Daoy (cell line): ENCODE measurements at places on chromosomes 5 and 9.

- DNase-seq = no peak
Observed at GRCh38 chr5:154521756-154522155, 43.7 kb upstream of the HAND1 start.

- DNase-seq = no peak
Observed at GRCh38 chr9:121210536-121210935, 8.9 kb upstream of the RAB14 start.

DNA sequence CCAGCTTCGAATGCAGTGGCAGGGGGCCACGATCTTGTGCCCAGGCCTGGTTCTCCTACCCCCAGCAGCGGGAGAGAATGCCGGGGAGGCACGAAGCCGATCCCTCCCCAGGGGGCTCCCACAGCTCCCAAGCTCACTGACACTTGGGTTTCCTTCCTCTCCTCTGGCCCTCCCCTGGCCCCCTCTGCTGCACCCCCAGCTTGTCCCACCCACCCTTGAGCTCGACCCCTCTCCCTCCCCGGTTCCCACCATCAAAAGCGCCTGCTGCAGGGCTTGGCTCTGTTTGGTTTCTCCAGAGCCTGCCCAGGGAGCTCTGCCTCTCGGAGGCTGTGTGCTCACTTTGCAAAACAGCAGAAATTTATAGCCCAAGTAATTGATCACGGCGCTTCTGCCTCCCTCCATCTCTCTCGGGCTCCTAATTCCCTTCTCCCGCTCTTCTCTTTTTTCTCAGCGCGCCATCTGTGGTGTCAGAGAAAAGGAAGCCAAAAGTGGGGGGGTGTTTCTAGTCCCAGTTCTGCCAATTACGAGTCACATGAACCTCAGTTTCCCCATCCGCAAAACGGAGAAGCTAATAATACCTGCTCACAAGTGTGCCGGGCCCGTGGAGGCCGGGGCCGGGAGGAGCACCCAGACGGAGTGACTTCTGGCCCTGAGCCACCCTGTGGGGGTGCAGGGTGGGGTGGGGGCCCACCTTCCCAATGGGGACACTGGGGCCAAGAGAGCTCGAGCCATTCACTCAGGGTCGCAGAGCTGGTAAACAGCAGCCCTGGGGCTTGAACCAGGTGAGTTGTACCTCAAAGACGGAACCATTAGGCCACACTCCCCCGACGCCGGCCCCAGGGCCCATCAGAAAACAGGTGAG lies 141.2 kb upstream of the IER5L start:
- no peak for DNase-seq

DNA sequence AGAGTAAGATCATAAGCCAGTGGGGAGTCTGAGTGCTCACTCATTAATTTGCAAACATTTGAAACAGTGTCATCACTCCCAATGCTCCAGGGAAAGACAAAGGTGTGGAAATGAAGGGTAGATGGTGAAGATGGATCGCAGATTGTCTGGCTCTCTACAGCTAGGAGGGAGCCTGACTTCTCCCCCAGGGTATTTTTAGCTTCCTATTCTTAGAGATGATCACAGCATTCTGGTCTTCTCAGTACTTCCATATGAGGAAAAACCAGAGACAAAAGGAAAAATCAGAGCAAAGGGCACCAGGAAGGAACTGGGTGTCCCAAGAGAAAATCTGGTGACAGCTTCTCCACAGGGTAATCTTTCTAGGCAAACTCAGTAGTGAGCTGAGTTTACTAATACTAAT lies 401.9 kb upstream of the GRIA1 start:
- DNase-seq = no peak

DNA sequence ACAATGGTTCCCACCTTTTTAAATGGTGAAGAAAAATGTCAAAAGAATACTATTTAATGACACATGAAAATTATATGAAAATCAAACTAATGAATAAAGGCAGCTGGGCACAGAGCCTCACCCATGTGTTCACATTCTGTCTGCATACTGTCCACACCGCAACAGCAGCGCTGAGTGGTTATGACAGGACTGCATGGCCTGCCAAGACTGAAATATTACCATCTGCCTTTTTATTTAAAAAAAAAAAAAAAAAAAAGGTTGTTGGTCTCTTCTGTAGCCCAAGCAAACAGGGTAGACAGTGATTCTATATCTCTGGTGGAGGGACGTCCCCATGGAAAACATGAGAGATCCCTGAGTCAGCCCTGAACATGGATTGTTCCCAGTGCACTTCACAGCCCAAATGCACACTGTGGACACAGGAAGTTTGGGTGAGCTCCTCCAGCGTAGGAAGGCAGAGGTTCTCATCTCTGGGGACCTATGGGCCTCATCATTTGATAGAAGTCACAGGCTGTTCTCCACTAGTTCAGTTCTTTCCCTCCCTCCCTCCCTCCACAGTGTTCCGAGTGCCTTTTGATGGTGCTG lies 44.9 kb upstream of the SHC3 start:
- DNase-seq = no peak

DNA sequence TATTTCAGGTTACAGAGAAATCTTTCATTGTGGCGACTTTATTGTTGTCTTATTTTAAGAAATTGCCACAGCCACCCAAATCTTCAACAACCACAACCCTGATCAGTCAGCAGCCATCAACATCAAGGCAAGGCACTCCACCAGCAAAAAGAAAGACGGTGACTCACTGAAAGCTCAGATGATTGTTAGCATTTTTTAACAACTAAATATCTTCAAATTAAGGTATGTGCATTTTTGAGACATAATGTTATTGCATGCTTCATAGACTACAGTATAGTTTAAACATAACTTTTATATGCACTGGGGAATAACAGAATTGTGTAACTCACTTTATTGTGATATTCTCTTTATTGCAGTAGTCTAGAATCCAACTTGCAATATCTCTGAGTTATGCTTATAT lies 263.4 kb downstream of the TMEM232 start:
- DNase-seq = no peak

DNA sequence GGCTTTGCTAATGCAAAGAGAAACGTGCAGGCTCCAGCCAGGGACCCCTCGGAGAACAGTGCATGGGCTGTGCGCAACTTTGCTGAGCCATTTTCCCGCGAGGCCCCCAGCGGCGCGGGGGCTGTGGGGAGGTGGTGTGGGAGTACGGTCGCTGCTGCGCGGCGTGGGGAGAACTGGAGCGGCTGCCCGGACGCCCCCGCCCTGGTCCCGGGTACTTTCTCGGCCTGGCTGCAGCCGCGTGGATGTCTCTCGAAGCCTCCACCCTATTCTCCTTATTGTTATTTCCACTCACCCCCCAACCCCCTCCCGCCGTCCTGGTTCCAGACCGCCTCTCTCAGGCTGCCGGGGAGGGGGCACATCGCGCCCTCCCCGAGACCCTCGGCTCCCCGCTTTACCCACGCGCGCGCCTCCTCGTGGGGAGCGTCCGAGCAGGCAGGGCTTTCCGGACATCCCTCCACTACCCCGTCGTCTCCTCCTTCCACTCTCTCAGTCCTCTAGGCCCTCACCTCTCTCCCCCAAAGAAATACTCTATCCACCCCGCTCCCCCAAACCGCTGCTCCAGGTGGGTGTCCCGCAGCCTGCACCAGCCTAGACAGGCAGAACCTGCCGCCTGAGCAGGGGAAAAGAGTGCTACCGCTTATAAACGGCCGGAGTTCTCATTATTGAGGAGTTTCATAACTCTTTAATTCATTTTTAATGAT lies 68.6 kb upstream of the TBCA start:
- no peak for DNase-seq

DNA sequence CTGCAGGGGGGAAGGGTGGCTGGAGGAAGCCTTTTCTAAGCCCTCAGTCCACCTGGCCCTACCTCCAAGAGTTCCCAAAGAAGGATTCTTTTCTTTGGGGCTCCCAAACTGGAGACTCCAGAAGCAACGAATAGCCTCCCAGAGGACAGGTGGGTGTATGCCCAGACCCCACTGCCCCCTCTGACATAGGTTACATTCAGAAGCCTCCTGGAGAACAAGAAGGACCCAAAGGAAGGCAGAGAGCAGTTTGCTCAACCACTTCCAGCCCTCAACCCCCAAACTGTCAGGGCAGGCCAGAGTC lies 10.3 kb downstream of the HK3 start:
- DNase-seq = no peak

- no peak for DNase-seq
Observed at GRCh38 chr9:138060365-138060764, 182.8 kb downstream of the CACNA1B start.

DNA sequence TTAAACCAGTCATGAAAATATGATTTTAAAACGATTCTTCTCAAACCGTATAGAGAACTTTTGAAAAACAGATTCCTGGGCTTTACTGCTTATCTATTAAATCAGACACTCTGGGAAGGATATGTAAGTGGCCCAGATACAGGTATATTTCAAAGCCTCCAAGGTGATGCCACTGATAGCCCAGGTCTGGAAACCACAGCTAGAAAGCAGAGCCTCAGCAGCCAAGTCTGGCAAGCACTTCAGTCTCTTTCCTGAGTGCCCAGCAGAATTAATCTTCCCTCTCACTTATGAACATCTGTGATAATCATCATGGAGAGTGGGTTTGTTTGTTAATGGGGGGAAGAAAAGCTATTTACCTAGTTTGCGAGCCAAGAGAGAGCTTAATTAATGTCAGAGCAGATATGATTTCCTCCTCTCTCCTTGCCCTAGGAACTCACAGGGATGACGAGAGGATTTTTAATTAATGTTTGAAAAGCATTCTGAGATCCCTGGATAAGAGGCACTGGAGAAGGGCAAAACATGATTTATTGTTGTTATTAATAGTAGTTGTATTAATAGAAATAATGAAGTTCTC lies 368.4 kb downstream of the TLE1 start:
- DNase-seq = no peak

GRCh38 chr5:19547640-19548039 lies 440.4 kb downstream of the CDH18 start:
- peak; percentile 62 for DNase-seq

DNA sequence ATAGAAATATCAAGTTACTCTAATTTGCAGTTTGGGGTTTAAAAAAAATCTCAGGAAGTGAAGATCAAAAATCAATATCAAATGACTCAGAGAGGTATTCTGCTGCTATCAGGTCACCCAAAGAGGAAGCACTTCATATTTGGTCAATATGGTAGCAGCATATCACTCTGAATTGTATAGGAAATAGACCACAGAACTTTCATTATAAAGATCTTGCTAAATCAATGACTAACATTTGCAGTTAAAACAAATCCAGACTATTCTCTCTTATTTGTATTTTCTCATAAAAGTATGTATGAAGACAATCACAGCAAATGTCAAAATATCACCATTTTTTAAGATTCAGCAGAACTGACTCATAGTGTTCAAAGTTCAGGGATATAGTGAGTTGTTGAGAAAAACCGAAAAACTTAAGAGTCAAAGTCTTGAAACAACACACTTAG lies 105.8 kb upstream of the PCSK1 start:
- no peak for DNase-seq

DNA sequence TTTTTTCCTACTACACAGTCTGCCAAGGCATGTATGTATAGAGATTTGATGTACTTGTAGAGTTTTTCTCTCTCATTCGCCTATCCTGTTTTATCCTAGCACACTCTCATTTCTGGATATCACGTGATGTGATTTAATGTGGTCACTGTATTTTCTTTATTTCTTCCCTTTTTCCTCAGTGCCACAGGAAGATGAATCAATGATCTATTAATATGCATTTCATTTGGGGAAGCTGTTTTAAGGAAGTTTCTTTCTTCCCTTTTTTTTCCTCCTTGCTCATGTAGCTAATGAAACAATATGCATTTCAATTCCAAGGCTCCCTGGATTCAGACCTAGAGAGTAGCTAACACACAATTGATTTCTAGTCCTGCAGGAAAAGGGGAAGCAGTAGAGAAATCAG lies 506.3 kb upstream of the WWC1 start:
- DNase-seq = no peak

DNA sequence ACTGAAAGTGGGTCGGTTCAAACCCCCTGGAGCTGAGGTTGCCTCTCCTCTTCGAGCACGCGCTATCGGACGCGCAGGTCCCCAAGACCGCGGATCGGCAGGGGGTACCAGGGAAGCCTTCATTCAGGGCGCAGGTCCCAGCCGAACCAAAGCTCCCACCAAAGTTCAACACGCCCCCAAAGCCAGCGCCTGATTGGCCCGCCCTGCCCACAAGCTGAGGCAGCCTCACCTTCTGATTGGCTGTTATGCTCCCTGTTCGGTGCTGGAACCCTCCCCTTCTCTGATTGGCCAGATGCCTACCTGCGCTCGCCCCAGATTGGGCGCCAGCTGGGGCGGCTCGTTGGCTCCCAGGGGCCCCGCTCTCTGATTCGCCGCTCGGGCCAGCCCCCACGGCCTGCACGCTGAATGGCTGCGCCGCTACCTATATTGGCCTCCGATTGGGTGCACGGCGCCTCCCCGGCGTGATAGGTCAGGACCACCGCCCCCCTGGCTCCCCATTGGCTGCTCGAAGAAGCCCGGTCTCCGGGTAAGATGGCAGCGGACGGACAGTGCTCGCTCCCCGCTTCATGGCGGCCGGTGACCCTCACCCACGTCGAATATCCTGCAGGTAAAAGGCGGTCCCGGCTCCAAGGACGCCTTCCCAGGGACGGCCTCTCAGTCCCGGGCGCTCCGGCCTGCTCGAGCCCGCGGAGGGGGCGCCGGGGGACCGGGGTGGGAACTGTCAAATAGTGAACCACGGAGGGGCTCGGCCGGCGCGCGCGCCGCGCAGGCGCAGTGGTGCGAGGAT lies at the start of gene DOLPP1:
DOLPP1 (plus strand) TSS at position 511 of the 787 bp plus-strand sequence; CDS start at position 532, 21 bp downstream.
- DNase-seq = peak; percentile 96

DNA sequence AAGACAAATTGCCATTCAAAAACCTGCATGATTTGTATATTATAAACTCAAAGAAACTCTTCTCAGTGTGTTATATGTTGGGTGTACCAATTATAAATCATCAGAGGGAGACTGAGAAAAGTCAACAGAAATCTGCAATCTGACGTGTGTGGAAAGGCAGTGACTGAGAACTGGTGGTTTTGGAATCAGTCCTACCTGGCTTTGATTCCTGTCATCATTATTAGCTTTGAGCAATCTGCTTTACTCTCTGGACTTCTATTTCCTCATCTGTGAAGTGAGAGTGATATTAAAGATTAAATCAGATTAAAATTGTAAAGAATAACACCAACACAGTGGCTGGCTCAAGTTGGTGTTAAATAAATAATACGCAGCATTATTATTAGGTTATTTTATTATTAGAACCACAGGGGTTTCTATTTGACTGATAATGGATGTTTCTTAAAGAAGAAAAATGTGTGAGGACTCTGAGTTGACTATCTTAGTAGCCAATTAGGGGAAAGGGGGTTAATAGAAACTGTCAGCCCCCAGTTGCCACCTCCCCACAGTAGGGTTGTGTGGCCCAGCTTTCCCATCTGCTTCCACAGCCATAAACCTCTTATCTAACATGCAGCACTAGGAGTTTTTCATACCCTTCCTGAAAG lies 59.6 kb downstream of the SNCAIP start:
- DNase-seq = no peak

- DNase-seq = no peak
Observed at GRCh38 chr5:82991059-82991458, 86.1 kb downstream of the TMEM167A start.

- no peak for DNase-seq
Observed at GRCh38 chr9:130982636-130983358, 26.2 kb upstream of the LAMC3 start.

GRCh38 chr9:136690806-136691261 lies 3.6 kb upstream of the AGPAT2 start:
- no peak for DNase-seq

GRCh38 chr5:115419846-115420585 lies 123.6 kb upstream of the CCDC112 start:
- DNase-seq = peak; percentile 81
